NCI-H1048 (cell line): ENCODE measurements at places on chromosomes 1 and 21.

GRCh38 chr1:35186239-35186638 lies 6.7 kb downstream of the SFPQ start:
- DNase-seq: no peak

DNA sequence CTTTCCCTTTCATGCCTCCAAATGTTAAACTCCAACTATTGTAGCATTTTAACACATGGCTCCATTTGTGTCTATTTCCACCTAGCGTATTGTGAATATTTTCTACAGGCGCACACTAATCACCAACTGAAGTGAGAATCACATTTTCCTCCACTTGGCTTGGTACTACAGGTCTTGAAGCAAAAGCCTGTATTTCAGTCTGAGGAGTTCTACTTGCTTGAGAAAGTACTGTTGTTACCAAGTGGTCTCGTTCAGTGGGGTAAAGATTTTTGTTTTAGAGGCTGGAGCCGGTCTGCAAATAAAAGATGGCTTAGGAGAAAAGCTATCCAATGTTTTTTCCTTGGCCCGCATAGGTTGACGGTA lies 550 bp upstream of the PTBP2 start:
- DNase-seq: no peak

- no peak for DNase-seq
These were observed 5.6 kb upstream of the S100A7 start for GRCh38 chr1:153465811-153466636.

- DNase-seq: no peak
These were observed 37.0 kb upstream of the RXRG start for GRCh38 chr1:165481820-165482532.

DNA sequence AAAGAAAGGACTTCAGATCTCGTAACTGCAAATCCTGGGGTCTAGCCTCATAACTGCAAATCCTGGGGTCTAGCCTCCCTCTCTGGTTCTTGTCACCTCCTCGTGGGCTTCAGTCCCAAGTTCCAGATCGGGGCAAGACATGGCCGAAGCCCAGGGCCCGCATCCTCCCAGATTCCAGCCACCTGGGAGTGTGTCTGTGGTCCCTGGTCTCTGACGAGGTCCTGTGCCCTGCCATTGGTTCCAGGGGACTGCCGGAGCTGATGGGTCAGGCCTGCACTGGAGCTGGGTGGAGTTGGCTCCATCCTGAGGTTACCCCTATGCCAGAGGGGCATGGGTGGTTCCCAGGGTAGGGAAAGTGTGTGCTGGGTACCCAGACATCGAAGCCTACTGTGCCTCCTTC lies 17.7 kb upstream of the C1orf174 start:
- no peak for DNase-seq

DNA sequence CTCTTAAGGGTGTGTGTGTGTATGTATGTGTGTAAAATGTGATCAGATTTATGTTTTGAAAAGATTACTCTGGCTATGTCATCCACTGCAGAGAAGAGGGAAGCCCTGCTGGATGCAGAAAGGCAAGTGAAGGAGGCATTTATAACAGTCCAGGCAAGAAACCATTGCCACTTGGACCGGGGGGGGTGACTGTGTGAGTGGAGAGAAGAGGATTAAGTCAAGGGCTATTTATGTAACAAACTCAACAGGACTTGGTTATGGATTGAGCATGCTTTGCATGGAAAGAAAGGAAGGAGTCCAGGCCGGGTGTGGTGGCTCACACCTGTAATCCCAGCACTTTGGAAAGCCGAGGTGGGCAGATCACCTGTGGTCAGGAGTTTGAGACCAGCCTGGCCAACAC lies 143.0 kb downstream of the URB2 start:
- no peak for DNase-seq

- peak; percentile 87 for DNase-seq
These were observed 18.7 kb downstream of the KIAA2013 start for GRCh38 chr1:11907275-11908094.

DNA sequence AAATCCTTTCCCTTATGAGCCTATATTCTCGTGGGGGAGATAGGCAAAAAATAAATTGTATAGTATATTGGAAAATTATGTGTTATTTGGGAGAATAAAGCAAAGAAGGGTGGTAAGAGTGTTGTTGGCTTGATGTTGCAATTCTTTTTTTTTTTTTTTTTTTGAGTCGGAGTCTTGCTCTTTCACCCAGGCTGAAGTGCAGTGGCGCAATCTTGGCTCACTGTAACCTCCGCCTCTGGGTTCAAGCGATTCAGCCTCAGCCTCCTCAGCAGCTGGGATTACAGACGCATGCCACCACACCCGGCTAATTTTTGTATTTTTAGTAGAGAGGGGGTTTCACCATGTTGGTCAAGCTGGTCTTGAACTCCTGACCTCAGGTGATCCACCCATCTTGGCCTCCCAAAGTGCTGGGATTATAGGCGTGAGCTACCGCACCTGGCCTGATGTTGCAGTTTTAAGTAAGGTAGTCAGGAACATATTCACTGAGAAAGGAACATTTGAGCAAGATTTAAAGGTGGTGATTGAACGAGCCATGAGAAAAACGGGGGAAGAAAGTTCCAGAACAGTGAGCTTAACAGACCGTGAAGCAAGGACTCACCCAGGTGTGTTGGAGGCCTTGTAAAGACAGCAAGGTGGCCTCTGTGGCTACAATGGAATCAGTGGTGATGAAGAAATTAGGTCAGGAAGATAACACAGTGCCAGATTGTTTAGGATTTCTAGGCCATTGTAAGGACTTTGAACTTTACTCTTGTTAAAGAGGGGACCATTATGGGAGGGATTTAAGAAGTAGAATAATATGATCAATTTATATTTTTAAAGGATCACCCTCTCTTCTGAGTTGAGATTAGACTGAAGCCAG lies 45.8 kb downstream of the RPRD2 start:
- no peak for DNase-seq

- no peak for DNase-seq
These were observed 2.1 kb downstream of the HJV start for GRCh38 chr1:146019231-146020057.

DNA sequence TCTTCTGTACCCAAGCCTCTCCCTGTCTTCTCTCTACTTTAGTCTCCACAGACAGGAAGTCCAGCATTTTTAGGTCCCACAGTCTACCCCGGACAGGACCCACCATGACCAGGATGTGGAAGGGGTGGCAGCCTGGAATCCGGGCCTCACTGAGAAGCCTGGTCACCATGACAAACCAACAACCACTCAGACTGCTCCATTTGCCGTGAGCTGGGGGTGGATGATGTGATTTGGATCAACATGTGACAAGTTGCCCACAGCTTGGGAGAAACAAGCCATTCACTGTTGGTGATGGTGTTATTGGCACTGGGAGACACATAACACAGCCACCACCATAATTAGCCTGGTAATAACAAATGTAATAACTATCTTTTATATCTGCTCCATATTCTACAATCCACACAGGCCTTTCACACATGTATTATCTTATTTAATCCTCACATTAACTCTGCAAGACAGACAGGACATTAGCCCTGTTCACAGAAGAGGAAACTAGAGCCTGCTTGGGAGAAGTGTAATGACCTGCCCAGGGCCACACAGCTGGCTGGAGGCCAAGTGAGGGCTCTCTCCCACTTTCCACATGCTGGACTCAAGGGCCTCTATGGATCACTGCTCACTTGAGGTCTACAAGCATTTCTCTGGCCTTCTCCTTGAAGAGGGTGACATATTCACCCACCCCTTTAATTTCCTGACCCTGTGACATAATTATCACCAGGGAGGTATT lies 22.9 kb downstream of the MEF2D start:
- no peak for DNase-seq

GRCh38 chr1:244645890-244646289 lies 7.0 kb upstream of the DESI2 start:
- no peak for DNase-seq

DNA sequence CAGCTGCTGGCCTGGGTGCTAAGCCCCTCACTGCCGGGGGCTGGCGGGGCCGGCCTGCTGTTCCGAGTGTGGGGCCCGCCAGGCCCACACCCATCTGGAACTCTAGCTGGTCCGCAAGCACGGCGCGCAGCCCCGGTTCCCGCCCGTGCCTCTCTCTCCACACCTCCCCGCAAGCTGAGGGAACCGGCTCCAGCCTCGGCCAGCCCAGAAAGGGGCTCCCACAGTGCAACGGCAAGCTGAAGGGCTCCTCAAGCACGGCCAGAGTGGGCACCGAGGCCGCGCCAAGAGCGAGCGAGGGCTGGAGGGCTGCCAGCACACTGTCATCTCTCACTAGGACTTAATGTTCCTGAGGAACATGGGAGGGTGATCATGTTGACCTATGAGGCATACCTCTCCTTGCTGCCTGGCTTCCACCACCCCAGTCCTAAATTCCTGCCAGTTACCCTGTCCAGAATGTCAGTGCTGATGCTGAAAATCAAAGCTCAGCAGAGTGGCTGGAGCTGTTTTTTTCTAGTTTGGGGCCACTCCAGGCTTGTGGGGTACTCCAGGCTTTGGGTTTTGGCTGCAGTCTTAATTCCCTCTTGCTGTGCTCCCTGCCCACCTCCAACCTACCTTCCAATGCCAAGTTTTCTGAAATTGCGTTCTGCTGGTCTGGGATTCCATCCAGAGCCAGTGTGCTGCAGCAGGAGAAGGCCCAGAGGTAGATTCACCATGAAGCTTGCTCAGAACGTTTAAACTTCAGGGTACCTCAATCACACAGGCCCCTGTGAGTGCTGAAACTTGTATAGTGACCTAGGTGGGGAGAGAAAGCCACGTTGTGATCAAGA lies 44.2 kb upstream of the LPGAT1 start:
- DNase-seq: no peak

DNA sequence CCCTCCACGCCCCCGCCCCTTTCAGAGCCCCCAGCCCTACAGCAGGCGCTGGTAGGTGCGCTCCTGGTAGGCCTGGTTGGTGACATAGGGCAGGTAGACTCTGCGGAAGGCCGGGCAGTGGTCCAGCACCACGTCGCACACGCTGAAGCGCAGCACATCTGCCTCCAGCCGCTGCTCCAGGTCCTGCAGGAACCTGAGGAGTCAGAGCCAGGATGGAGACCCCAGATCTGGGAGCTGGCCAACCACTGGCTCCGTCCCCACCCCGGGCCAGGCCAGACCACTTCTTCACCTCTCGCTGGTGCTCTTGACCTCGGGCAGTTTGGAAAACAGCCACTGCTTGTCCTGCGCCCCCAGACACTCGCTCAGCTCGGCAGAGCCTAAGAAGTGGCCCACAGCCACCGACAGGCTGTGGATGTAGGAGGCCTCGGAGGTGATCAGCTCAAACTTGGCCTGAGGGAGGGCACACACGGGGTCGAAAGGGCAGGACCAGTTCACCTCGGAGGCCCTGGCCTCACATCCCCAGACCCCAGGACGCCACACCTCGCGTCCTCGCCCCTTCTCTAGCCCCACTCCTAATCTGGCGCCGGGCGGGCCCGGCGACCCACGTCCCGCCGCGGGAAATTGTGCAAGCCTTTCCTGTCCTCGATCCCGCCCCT lies 6.4 kb downstream of the ARHGEF19 start:
- DNase-seq: no peak

- DNase-seq: no peak
These were observed 37.2 kb downstream of the SCCPDH start for GRCh38 chr1:246761396-246761795.

- DNase-seq: no peak
These were observed 96.2 kb downstream of the RGS2 start for GRCh38 chr1:192905049-192905448.
